ENCODE measurements at places on chromosomes 2 and 18. TPM values are rescaled to one million over a fixed set of nuclear protein-coding genes. Genes with fewer than 3 reads are reported as not detected.

The COX7A2L gene
- total RNA-seq = 147 TPM

The DAPL1 gene
- total RNA-seq = not detected

The NYAP2 gene
- not detected for total RNA-seq

The LOXL3 gene
- 21.8 TPM for total RNA-seq

Measured in cardiac ventricle fibroblast (primary cell).